Activated B cell treated with CpG ODN at 0.5 μM for 24 hours (primary cell): ENCODE measurements at places on chromosomes 7 and 10. TPM values are rescaled to one million over a fixed set of nuclear protein-coding genes. Genes with fewer than 3 reads are reported as not detected.

DNA sequence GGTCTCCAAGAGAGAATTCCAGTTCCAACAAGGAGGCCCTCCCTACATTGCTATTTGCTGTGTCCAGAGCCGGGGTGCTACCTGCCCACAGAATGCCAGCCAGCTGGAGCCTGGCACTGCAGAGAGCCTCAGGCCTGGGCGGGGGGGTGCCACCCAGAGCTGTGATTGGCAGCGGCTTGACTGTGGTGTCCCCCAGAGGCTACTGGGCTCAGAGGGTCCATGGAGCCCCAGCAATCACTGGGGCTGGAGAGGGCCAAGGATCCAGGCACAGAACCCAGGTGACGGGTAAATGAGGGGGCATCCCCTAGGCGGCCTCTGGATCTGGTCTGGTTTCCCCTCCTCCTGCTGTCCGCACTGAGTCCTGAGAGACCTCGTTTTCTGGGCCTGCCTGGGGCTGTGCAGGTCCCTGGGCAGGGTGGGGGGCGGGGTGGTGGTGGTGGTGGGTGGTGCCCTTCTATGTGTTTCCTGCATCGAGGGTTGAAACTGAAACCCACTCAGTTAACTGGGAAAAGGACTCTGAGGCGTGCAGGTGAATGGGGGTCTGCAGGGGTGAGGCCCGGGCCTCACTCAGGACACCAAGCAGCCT, 12.6 kb downstream of the DPYSL4 start:
- no peaks in the 10 kb centered on the region for H3K4me1 ChIP-seq
- no peaks in the 10 kb centered on the region for H3K27me3 ChIP-seq
- H3K36me3 ChIP-seq = no peaks in the 10 kb centered on the region
- no peak overlapping the region for H3K27ac ChIP-seq

The TSPAN15 gene
- total RNA-seq = 0.35 TPM in 1 of 2 replicates, not detected in the other

GRCh38 chr7:1977059-1977875, 255.5 kb downstream of the MAD1L1 start:
- H3K27me3 ChIP-seq = no peaks in the 10 kb centered on the region
- H3K4me3 ChIP-seq = no peak overlapping the region
- DNase-seq = no peak
- peaks cover 30% of the 10 kb centered on the region for H3K36me3 ChIP-seq
- H3K4me1 ChIP-seq = peaks cover 23% of the 10 kb centered on the region
- H3K27ac ChIP-seq = no peak overlapping the region

The PGAM2 gene
- 1.1 and 1.2 TPM in 2 replicates for total RNA-seq

- DNase-seq = no peak
- no peaks in the 10 kb centered on the region for H3K36me3 ChIP-seq
- H3K27ac ChIP-seq = no peak overlapping the region
- no peaks in the 10 kb centered on the region for H3K27me3 ChIP-seq
These were observed 66.9 kb upstream of the CACNB2 start for GRCh38 chr10:18073314-18073713.

The OR6V1 gene
- not detected in 2 replicates for total RNA-seq

- H3K27ac ChIP-seq = no peak overlapping the region
- H3K36me3 ChIP-seq = no peaks in the 10 kb centered on the region
- H3K4me3 ChIP-seq = no peak overlapping the region
- DNase-seq = no peak
These were observed 96.5 kb downstream of the ZMIZ1 start for GRCh38 chr10:79165070-79165778.

GRCh38 chr10:93992400-93993030, 1.2 kb upstream of the PLCE1 start:
- no peak overlapping the region for H3K4me3 ChIP-seq
- H3K27me3 ChIP-seq = peaks cover 54% of the 10 kb centered on the region
- H3K36me3 ChIP-seq = no peaks in the 10 kb centered on the region
- H3K4me1 ChIP-seq = peaks cover 11% of the 10 kb centered on the region
- no peak overlapping the region for H3K27ac ChIP-seq

- peaks cover 36% of the 10 kb centered on the region for H3K4me1 ChIP-seq
- no peaks in the 10 kb centered on the region for H3K36me3 ChIP-seq
- peak; percentile 43 for DNase-seq
- peak overlapping the region; percentile 61 for H3K4me3 ChIP-seq
These were observed 9.2 kb upstream of the HNRNPF start for GRCh38 chr10:43417950-43418768.

GRCh38 chr7:109003742-109004141, 434.1 kb downstream of the DNAJB9 start:
- H3K27ac ChIP-seq = no peak overlapping the region
- H3K27me3 ChIP-seq = no peaks in the 10 kb centered on the region
- H3K4me1 ChIP-seq = no peaks in the 10 kb centered on the region
- no peak overlapping the region for H3K4me3 ChIP-seq
- no peak for DNase-seq

- no peak overlapping the region for H3K4me3 ChIP-seq
- peaks cover 3% of the 10 kb centered on the region for H3K27me3 ChIP-seq
- H3K27ac ChIP-seq = no peak overlapping the region
- H3K36me3 ChIP-seq = peaks cover 2% of the 10 kb centered on the region
These were observed 5.4 kb downstream of the ARHGAP21 start for GRCh38 chr10:24718031-24718855.

The HYAL4 gene
- total RNA-seq = not detected in 2 replicates

The MYOF gene
- total RNA-seq = 0.09 and 0.15 TPM in 2 replicates

DNA sequence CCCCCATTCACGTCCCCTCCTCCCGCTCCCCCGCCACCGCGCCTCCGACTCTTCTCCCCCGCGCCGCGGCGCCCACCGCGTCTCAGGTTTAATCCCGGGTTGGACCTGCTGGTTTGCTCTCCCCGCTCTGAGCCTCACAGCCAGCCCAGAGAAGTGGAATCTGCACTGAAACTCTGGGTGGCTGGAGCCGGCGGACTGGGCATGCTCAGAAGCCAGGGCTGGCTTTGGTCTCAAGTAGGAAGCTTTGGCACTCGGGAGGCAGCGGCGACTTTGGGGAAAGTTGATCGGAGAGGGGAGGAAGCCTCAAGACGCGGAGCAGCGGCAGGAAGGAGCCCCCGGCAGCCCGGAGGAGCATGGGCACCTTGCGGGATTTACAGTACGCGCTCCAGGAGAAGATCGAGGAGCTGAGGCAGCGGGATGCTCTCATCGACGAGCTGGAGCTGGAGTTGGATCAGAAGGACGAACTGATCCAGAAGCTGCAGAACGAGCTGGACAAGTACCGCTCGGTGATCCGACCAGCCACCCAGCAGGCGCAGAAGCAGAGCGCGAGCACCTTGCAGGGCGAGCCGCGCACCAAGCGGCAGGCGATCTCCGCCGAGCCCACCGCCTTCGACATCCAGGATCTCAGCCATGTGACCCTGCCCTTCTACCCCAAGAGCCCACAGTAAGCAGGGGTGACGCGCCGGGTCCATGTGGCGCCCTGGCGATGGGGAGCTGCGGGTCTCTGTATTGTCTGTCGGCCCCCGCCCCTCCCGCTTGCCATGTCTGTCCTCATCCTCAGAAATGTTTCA, at the start of gene PRKG1:
PRKG1 (plus strand) TSS at position 250 of the 791 bp plus-strand sequence.
- H3K27ac ChIP-seq = no peak within 1 kb of the TSS
- DNase-seq = no peak
- peak within 1 kb of the TSS; percentile 76 for H3K4me3 ChIP-seq
- peaks cover 37% of the 10 kb centered on the region for H3K27me3 ChIP-seq
- H3K36me3 ChIP-seq = no peaks in the 10 kb centered on the region

GRCh38 chr10:124451276-124451675, 1.4 kb upstream of the NKX1-2 start:
- no peak for DNase-seq
- H3K4me3 ChIP-seq = no peak overlapping the region
- peaks cover 72% of the 10 kb centered on the region for H3K27me3 ChIP-seq
- H3K36me3 ChIP-seq = no peaks in the 10 kb centered on the region
- no peak overlapping the region for H3K27ac ChIP-seq

GRCh38 chr10:104766341-104766740, 125.3 kb downstream of the SORCS3 start:
- H3K27ac ChIP-seq = no peak overlapping the region
- no peak overlapping the region for H3K4me3 ChIP-seq

GRCh38 chr10:44383749-44384600, 922 bp downstream of the CXCL12 start:
- H3K36me3 ChIP-seq = no peaks in the 10 kb centered on the region
- peaks cover 32% of the 10 kb centered on the region for H3K27me3 ChIP-seq
- no peak for DNase-seq
- H3K27ac ChIP-seq = no peak overlapping the region
- peaks cover 7% of the 10 kb centered on the region for H3K4me1 ChIP-seq
